ENCODE measurements at places on chromosomes 2 and 18. TPM values are rescaled to one million over a fixed set of nuclear protein-coding genes. Genes with fewer than 3 reads are reported as not detected.

Gene STPG4
- total RNA-seq, result 0.12 TPM

Gene SOS1
- total RNA-seq, result 15.6 TPM

Gene SNORC
- 9.3 TPM for total RNA-seq

Gene FARP2
- total RNA-seq, result 27.2 TPM

Gene SLC23A3
- total RNA-seq, result 0.58 TPM

Gene MAPK4
- total RNA-seq, result 0.16 TPM

Gene DNAH6
- not detected for total RNA-seq

Gene CFAP65
- total RNA-seq, result 0.14 TPM

Gene MC5R
- not detected for total RNA-seq

Gene APOB
- not detected for total RNA-seq

Gene PSME4
- total RNA-seq, result 42.4 TPM

Gene UGT1A10
- 0.26 TPM for total RNA-seq

Gene CFAP221
- 0.92 TPM for total RNA-seq

Gene DSG4
- not detected for total RNA-seq

Gene NPHP1
- 8.0 TPM for total RNA-seq

Gene FAM237A
- not detected for total RNA-seq

Gene MYCN
- not detected for total RNA-seq

Gene TXNDC2
- total RNA-seq, result 0.21 TPM

Gene RSAD2
- total RNA-seq, result 0.54 TPM

Gene CNGA3
- not detected for total RNA-seq

Gene USP37
- total RNA-seq, result 4.3 TPM

Gene INPP5D
- total RNA-seq, result 0.49 TPM

Gene CLEC4F
- not detected for total RNA-seq

Gene TNS1
- total RNA-seq, result 8.2 TPM

Gene OR6B2
- not detected for total RNA-seq

Gene NDUFAF7
- 19.4 TPM for total RNA-seq

Measured in A549 treated with CpdA at 1 μM for 4 hours (cell line).